Sigmoid colon (tissue), 7 donors: ENCODE measurements at places on chromosomes 7 and 10. TPM values are rescaled to one million over a fixed set of nuclear protein-coding genes. Genes with fewer than 3 reads are reported as not detected.

PTPN20 gene
- 1.8 TPM for total RNA-seq

EVX1 gene
- total RNA-seq: not detected

CCDC71L gene
- total RNA-seq: 14.7 TPM

EN2 gene
- not detected for total RNA-seq

MRPS16 gene
- total RNA-seq: 33.2 TPM

ACSM6 gene
- not detected for total RNA-seq

SAMD9L gene
- 13.6 TPM for total RNA-seq

WEE2 gene
- not detected for total RNA-seq

DLX6 gene
- not detected for total RNA-seq

CRYGN gene
- total RNA-seq: 1.4 TPM
